Renal pelvis (tissue), 12 donors: ENCODE measurements at places on chromosomes 11 and 22.
A peak's percentile ranks its signal among the peaks of the same experiment; 100 is the strongest.

GRCh38 chr11:70021586-70021985, 56.5 kb upstream of the ANO1 start:
- DNase-seq, result no peak

DNA sequence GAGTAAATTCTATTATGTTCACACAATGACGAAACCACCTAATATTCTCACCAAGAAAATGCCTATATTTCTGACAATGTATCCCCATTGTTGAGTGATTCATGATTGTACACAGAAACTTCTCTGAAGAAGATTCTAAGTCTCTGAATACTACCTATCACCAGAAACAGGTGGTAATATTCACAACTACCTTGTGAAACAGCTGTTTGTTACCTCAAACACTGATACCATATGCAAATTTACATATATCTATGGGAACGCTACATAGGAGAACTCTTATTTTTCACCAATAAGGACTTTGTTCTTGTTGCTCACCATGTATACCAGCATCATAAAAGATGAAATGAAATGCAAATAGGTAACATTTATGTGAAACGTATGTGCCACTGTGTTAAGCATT, 59.3 kb downstream of the PDGFD start:
- no peak for DNase-seq

DNA sequence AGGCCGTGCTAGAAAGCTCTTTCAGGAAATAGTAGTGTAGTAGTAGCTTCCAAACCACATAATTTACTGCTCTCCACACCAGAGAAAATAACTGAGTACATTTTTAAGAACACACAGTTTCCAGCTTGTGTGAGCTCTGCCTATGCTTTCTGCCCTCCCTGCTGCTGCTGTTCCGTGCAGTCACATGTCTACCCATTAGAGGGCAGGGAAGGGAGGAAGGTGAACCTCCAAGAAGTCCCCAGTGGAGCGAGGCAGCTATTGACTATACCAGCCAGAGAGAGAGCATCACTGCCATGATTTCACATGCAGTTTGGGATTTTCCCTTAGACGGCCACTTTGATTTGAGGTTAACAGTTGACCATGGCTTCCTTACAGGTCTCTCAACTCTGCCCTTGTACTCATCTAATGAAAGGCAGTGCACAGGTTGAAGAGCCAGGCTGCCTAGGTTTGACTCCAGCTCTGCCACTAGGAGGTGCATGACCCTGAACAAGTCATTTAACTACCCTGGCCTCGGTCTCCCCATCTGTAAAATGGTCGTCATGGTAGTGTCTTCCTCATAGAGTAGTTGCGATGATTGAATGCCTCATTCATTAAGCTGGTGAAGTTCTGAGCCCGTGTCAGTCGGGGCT, 19.7 kb upstream of the CTTN start:
- DNase-seq, result no peak

DNA sequence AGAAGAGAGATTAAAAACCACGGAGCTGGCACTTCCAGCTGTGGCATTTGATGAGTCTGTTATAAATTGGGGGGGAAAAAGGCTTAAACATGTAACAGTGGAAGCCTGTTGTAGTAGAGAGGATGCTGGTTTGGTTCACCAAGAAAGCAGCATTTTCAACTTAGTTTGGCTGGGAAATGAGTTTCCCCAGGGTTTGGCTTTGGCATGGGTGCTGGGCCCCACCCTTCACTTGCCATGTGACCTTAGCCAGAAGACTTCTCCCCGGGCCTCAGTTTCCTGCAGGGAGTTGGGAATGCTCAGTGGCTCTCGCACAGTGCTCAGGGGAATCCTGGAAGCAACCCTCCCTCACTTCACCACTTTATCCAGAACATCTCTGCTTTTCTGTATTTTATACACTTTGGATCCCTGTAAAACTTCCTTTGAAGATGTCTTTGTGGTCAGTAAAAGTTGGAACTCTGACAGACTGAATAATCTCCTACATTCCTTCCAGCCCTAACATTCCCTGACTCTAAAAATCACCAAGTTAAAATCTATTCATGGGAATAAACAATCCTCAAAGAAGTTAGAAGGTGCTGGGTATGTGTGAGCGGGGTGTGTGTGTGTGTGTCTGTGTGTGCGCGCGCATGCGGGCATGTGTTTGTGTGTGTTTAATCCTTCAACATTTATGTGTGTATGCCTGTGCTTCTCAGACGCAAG, 166.0 kb downstream of the TENM4 start:
- no peak for DNase-seq

DNA sequence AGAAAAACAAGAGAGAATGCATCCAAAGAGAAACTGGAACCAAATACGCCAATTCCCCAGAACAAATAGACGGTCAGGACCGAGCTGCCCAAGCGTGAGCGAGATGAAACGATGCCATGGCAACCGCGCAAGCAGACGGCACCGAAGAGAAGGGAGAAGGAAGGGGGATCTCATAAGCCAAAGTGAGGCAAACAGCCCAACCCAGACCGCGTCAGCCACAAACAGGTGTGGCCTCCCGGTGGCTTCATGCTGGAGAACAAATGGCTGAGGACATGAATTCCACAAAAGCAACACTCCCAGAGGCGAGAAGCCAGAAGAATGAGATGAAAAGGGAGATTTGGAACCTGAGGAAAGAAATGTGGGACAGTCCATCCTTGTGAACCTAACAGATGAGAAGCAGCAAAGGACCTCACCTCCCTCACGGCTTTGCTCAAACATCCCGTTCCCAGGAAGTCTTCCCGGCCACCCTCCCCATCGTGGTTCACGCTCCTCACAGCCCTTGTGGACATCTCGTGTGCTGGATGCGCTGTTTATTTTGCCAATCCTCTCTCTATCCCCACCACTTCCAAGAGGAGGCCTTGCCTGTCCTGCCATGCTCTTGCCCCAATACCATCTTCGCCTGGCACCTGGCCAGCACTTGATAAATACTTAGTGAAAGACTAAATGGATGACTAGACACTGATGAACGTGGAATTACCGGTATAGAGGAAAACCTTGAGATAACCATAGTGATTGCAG, 89.1 kb upstream of the RTL6 start:
- peak; percentile 84 for DNase-seq

DNA sequence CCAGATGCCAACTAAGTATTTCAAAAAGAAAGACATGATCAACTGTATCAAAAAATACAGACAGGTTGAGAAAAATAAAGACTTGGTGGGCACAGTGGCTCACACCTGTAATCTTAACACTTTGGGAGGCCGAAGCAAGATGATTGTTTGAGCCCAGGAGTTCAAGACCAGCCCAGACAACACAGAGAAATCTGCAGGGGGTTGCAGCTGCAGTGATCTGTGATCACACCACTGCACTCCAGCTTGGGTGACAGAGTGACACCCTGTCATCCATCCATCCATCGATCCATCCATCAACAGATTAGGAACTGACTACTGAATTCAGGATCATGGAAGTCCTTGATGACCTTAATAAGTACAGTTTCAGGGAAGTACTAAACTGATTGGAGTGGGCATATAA, 65.0 kb upstream of the RPS13 start:
- DNase-seq, result no peak

DNA sequence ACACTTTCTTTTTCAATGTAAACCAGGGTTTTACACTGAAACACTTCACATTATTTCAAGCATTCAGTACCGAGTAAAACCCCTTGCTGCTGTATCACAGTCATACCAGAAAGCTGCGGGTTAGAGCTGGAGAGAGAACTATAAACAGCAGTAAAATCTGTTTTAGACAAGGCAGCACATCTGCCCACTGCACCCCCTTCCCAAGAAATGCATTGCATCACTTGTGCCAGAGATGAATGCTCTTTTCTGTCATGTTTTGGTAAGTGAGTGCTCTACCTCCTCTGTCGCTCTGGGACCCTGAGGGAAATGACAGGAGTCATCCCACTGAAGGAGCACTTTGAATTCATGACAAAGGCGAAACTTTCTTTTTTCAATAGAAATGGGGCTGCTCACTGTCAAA, 107.2 kb downstream of the MAML2 start:
- no peak for DNase-seq

DNA sequence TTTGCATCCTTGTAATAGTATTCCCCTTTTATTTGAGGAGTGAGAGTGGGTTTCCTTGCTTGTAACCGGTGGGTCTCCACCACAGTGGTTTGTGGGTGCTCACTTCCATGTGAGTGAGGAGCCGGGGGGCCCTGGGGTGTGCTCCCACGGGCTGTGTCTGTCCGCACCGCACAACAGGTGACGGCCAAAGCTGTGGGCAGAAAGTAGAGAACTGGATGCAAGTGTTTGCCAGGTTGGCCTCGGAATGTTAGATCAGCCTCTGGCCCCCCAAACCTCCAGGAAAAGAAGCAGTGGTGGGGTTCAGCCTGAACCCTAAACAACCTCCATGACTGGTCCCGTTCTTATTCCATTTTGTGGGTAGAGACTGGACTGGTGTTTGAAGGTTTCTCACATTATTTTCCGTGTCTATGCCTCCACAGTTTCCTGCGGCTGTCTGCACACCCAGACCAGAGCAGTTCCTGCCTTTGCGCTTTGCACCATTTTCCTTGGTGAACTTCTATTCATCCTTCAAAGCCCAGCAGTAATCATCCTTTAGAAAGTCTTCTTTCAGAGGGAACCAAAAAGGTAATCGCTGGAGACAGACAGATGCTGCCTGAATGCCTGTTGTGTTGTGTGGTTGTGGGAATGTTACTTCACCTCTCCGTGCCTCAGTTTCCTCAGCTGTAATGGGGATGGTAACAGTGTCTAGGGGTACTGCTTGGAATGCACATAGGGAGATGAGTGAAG, 77.2 kb downstream of the MYEOV start:
- no peak for DNase-seq

DNA sequence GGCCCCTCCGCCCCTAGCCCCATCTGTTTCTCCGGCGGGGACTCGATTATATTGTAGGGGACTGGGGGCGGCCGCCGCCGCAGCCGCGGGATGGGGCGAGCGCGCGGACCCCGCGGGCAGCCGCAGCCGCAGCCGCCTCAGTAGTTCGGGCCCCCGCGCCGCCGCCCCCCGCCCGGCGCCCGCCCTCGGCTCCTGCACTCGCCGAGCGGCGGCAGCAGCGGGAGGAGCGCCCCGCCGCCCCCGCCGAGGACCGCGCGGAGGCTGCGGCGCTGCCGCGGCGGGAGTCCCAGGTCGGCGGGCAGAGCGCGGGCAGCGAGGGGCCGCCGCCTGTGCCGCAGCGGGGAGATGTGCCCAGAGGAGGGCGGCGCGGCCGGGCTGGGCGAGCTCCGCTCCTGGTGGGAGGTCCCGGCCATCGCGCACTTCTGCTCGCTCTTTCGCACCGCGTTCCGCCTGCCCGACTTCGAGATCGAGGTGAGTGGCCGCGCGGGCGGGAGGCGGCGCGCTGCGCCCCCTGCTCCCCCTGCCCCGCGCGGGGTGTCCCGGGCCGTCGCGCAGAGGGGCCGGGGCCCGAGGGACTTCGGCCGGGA, at the start of gene CECR2:
CECR2 (plus strand) TSS at position 22 of the 587 bp plus-strand sequence; CDS start at position 346, 324 bp downstream.
- DNase-seq, result no peak

DNA sequence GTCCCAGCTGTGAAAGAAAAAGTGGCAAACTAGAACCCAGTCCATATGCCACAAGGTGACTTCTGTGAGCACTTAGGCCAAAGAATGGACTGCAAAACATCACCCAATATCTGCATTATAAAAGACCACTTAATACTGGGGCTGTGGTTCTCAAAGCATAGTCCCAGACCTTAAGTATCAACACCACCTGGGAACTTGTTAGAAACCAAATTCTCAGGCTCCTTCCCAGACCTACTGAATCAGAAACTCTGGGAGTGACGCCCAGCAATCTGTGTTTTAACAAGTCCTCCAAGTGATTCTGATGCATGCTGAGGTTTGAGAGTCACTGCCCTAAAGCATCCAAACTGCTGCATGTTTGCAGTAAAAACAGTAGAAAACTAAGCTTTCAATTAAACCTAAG, 81.3 kb downstream of the SERGEF start:
- no peak for DNase-seq

DNA sequence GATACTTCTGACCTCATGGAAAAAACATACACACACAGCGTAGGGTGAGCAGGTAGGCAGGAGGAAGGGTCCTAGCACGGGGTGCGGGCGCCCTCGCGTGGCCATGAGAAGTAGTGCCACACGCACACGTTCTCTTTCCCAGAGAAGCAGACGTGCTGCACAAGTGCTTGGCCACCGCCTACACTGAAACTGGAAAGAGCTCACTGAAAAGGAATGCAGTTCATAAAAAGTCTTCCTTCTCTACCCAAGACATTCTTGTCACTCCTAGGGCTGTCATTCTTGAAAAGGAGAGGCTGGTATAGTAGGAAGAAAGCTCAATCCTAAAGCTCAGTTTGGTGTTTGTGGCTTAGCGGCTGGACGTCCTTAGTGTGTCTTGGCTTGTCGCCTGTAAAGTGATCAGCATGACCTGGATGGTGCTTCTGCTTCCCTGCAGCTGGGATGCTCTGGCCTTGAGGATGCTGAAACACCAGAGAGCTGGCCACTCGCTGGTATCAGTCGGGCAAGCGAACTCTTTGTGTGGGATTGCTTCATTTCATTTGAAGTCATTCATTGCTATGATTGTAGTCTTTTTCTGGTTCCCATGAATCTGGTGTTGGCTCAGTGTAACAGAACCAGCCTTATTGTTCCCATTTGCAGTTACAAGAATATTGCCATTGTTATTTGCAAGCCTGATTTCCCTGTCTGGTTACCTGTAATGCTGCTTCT, 303.8 kb downstream of the NTM start:
- peak; percentile 69 for DNase-seq

DNA sequence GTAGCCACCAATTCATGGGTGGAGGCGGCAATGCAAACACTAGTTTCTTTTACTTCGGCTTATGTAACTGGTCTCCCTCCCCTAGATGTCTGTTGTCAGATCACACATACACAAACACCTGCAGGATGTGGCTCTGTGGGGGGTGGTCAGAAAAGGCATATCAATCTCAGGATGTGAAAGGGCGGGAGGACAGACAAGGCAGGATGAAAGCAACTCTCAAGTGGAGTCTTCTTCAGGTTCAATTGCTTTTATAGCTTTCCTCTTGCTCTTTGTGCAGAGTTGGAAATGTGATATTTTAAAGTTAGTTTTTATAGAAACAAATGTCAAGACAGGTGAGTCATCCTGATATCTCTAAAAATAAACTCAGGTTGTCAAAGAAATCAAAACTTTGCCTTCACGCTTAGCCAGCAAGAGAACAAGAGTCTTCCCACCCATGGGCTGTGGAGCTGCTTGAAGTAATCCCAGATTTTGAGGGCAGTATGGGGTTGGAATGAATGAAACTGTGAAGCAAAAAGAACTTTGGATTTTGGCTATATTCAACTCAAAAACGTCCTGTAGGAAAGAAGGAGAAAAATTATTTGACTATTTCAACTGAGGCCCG, 423.4 kb downstream of the GUCY1A2 start:
- DNase-seq, result no peak

DNA sequence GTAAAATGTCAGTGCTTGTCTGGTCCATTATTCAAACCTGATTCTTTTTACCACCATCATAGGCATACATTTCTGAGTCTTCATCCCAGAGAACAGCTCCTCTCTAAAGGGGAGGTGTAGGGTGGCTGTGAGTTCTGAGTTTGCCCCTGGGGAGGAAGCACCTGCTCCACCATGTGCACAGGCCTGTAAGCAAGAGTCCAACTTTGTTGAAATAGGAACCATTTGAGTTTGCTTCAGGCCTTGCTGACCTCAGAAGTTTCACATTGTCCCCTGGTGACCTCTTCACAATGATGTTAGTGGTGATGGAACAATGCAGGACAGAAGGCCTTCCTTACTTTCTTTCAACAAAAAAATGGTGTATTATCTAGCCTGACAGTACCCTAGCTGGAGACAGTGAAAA, 54.6 kb upstream of the TOP3B start:
- DNase-seq, result no peak
